Lower lobe of right lung (tissue), 2 donors: ENCODE measurements at places on chromosomes 12 and 14.

GRCh38 chr12:22625762-22626294 lies 857 bp downstream of the ETNK1 start:
- no peak for DNase-seq

GRCh38 chr14:22118899-22119477 lies 445.4 kb upstream of the OR4E1 start:
- DNase-seq, result no peak

GRCh38 chr12:122437656-122438121 lies 15.2 kb upstream of the CLIP1 start:
- no peak for DNase-seq

DNA sequence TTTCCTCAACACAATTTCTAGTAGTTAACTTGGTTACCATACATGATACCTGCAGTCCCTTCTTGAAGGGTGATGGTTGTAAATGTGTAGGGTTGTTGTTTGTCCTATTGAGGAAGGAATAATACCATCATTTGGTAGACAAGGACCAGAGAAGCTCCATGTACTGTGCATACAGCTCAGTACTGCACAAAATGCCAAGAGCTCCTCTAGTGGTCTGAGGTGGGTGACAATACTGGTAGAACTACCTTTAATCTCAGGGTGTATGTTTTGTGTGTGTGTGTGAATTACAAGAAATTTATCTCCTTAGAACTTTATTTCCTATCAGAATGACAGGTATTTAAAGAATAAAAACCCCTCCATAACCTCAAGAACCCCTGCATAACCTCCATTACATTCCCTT lies 575.3 kb downstream of the TMTC2 start:
- no peak for DNase-seq
